Activated CD8-positive, alpha-beta memory T cell treated with anti-CD3 and anti-CD28 coated beads for 4 hours (primary cell): ENCODE measurements at places on chromosomes 7 and 10.

DNA sequence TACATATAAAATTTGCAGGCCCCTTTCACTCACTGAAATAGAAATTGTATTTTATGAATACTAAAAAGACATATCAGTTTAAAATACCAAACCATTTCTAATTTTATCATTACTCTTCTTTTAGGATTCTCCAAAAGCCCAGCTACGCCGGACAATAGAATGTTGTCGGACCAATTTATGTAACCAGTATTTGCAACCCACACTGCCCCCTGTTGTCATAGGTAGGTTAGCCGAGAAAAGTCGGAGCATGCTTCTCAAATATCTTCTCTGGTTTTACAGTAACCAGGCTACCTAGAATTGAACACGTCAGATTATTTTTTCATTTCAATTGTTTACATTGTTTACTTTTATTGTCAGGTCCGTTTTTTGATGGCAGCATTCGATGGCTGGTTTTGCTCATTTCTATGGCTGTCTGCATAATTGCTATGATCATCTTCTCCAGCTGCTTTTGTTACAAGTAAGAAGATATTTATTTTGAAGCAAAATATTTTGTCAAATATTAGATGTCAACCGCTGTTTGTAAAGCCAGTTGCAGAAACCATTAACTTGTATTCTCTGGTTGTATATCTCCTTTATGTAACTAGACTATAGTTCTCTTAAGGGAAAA lies 57.6 kb downstream of the MMRN2 start:
- DNase-seq: no peak

- DNase-seq: no peak
Observed at GRCh38 chr10:97065128-97065527, 120.6 kb downstream of the SLIT1 start.

GRCh38 chr7:112336936-112337576 lies 113.2 kb upstream of the IFRD1 start:
- no peak for DNase-seq

GRCh38 chr7:122896509-122896908 lies 10.2 kb upstream of the CADPS2 start:
- DNase-seq: no peak

DNA sequence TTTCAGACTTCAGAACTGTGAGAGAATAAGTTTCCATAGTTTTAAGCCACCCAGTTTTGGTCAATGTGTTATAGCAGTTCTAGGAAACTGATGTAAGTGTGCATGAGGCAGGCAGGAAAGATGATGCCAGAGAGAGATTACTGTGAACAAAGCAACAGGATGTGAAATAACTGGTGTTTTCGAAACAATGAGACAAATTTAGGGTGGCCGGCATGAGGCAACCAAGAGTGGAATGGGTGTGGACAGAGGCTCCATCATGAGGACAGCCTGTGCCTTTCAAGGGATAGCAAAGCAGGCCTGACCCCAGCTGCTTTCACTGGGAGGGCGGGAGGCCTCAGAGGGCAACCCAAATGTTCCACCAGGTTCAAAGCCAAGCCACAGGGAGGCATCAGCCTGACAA lies 67.3 kb upstream of the UCN3 start:
- no peak for DNase-seq

DNA sequence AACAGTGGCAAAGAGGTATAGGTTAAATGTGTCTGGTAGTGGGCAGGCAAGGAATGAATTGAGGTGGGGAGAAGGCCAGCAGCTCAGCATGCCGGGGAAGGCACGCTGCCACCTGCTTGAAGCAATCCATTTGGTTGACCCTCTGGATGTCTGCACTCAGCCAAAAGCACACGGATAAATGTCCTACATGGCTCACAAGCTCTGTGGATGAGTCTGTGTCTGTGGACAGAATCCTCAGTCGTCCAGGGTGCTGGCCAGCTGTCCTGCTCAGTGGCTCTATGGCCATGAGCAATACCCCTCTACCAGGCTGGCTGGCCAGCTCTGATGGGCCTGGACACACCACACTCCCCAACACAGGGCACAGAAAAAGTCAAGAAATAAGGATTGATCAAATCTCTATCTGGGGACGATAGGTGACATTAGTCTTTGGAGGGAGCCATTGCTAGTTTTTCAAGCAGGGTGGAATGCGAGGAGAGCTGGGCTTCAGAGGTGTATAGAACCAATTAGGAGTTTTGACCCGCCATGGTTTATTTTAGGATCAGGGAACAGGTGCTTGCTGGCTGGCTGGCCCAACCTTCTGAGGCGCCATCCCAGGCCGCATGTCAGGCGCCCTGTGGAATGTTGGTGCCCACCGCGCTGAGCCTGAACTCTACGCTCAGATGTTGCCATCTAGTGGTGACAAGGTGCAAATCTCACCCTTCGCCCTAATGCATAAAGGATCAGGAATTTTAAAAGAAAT lies 493.4 kb downstream of the TNS3 start:
- DNase-seq: no peak

DNA sequence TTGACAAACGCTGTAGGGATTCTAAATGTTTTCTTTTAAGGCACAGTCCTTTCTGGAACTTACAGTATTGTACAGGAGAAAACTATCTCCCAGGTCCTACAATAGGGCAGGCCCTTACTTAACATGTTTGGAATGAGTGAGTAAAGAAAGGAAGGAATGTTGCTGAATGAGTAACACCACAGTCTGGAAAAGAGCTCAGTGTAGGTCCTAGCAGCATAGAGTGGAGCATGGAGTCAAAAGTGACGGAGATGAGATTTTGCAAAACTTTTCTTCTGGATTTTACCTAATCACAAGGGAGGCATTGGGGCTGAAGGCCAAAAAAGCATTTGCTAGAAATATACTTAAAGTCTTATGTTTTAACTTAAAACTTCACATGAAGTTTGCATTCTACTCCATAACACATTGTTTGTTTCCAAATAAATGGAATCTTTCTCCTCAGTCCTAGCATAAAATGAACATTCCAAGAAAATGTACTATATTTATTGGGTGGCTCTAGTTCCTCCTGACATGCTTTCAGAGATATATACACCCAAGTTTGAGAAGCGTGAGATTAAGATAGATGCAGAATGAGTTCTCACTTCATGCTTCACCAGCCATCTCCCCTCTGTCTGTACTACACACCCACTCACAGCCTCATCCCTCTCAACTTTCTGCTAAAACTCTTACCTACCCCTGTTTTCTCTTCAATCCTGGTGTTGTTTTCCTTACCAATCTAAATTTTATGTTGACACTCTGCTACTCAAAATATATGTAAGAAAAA lies 20.2 kb upstream of the ADD3 start:
- no peak for DNase-seq

GRCh38 chr10:52257692-52258075 lies 56.4 kb upstream of the DKK1 start:
- no peak for DNase-seq

GRCh38 chr10:33010132-33011037 lies 52.4 kb upstream of the ITGB1 start:
- DNase-seq: no peak
